ENCODE measurements at places on chromosomes 2 and 18. TPM values are rescaled to one million over a fixed set of nuclear protein-coding genes. Genes with fewer than 3 reads are reported as not detected.

The MAPRE3 gene
- total RNA-seq = 4.4 TPM

The ALK gene
- not detected for total RNA-seq

The LINC00305 gene
- not detected for total RNA-seq

The LAMA3 gene
- 0.07 TPM for total RNA-seq

The LYPD1 gene
- total RNA-seq = not detected

The TMX3 gene
- 42.4 TPM for total RNA-seq

The IL1R1 gene
- 20.4 TPM for total RNA-seq

The MAP3K19 gene
- not detected for total RNA-seq

The SULT1C4 gene
- not detected for total RNA-seq

The CCDC68 gene
- total RNA-seq = not detected

The TGFA gene
- 0.58 TPM for total RNA-seq

The FAM228A gene
- total RNA-seq = 0.12 TPM

The TSGA10 gene
- total RNA-seq = 7.0 TPM

DNA sequence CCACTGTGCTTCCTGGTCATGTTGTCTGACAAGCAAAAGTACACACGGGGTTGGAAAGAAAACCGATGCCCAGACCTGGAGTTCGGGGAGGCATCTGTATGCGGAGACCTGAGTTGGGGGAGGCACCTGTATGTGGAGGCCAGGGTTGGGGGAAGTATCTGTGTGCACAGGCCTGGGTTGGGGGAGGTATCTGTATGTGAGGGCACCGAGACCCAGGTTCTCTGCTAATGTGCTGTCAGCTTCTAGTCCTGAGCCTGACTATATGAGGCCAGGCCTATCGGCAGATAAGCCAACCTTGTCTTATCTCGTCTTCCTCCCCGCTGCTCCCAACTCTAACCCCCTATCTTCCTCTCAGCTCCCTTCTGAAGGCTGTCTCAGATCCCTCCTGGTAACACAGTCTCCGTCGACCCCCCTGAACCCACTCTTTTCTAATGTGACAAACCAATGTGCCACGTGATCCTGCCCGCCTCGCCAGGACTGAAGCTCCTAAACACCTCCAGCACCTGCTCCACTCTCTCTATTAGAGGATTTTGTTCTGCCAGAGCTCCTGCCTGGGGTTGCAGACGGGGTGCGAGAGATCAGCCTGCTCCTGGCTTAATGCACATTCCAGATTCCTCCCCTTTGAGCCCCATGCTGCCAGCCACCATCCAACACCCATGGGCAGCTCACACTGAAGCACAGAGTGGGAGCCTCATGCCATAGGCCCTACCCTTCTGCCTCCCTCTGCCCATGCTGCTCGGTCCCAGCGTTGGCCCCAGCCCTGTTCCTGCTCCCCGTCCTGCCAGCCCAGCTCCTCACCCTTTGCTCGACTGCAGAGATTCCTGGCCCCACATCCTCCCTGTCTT is 188.4 kb downstream of the SH3BP4 start:
- DNase-seq = no peak

- DNase-seq = peak; percentile 3
These were observed 78.5 kb downstream of the TPO start for GRCh38 chr2:1491751-1492150.

DNA sequence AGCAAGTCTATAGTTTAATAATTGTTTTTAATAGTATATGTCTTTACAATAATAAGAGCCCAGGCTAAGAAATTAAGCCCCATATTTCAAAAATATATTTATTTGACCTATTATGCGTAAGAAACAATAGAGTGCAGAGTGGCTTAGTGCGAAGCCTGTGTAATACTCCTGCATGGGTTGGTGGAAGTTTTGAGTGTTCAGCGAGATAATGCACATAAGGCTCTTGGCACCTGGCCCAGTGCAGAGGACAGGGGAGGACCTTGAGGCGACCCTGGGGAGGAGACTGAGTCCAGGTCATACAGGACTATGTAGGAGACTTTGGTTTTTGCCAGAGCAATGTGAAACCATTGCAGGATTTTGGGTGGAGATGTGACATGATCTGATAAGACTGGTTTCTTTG is 132.4 kb upstream of the ST6GAL2 start:
- no peak for DNase-seq

DNA sequence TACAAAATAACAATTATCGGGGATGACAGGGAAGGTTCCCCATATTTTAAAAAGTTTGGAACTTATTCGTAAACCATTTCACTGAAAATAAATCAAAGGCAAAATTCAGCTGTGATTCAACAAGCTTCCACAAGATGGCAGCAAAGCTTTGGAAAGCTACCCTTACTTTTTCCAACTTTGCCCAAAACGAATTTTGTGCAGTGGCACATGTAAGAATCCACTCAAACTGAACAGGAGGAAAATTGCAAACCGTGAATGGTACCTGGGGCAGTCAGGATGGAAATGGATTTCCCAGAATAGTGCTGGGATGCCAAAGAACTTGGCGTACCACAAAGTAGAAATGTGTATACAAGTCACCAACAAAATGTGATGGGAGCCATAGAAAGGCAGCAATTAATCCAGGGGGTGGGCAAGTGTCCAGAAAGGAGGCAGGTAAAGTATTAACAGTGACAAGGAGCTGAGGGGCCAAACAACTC is 10.7 kb downstream of the RPL31 start:
- peak; percentile 24 for DNase-seq

DNA sequence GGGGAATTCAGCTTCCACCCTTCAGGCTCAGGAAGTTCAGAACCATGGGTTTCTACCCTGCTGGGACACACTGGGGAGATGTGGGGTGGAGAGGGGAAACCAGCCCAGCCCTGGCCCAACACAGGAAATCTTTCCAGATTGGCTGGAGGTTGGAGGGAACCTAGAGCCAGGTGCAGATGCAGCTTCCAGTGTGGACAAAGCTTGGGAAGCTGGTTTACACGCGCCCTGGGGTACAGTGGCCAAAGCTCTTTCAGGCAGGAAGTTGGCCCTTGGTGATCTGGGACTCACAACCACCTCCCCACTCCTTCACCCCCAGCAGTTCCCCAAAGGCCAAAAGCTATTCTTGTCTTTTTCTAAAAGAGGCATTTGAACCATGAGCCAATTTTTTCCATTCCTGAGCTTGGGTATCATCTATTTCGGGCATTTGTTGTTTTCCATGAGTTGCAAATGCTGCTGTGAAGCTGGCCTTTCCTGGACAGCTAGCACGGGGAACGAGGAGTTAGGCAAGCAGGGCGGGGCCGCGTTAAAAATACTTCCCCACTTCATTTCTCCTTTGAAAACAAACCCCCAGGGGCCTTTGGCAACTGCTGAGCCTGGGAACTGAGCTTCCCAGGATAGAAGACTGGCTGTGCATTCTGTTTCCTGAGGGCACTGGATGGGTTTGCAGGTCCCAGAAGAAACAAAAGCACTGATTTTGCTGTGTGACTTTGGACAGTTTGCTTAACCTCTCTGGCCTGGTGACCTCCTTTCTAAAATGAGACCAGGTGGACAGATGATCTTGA is 3.1 kb upstream of the ARID5A start:
- DNase-seq = no peak

- no peak for DNase-seq
These were observed 481.9 kb downstream of the TMX3 start for GRCh38 chr18:68233018-68233417.

- DNase-seq = no peak
These were observed 33.3 kb downstream of the CFLAR start for GRCh38 chr2:201149064-201149820.

- DNase-seq = no peak
These were observed 285.9 kb downstream of the CTNNA2 start for GRCh38 chr2:79798776-79799175.

DNA sequence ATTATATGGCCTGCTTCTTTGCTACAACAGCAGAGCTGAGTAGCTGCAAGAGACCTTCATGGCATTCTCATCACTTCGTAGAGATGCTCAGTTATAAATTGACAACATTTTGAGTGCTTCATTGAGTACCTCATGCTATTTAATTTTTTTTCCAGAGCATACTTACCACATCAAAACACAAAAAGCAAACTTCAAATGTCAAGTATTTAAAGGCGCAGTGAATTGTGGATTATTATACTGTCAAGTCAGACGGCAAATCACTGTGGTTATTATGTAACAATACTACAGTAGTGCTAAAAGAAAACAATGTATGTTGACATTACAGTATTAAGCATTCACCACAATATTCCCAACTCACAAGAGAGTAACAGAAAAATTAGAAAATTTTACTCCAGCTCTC is 12.5 kb downstream of the ZC3H8 start:
- DNase-seq = no peak

- DNase-seq = no peak
These were observed 231.9 kb upstream of the SIX2 start for GRCh38 chr2:45241061-45241561.

DNA sequence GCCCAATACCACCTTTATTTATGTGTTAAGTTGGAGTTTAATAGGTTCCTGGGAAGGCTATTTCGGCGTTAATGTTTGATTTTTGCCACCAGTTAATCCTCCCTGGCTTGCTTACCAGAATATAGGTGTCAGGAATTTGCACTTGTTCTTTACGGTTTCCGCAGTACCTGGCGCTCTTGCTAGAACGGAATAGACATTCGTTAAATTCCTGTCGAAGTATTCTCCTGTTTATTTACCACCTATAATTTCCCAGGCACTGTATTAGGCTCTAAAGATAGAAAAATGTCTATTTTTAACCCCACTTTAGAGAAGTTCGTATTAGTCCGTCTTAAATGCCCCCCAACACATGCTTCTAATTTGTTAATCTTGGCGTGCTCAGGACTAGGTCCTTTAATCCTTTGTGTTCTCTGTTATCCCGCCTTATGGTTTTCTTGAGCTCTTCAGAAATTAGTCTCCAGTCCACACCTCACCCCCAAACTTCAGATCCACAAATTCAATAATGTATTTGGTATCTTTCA is 575 bp downstream of the CCDC150 start:
- DNase-seq = no peak

- DNase-seq = peak; percentile 43
These were observed 168.5 kb downstream of the DPP4 start for GRCh38 chr2:161905389-161906046.

DNA sequence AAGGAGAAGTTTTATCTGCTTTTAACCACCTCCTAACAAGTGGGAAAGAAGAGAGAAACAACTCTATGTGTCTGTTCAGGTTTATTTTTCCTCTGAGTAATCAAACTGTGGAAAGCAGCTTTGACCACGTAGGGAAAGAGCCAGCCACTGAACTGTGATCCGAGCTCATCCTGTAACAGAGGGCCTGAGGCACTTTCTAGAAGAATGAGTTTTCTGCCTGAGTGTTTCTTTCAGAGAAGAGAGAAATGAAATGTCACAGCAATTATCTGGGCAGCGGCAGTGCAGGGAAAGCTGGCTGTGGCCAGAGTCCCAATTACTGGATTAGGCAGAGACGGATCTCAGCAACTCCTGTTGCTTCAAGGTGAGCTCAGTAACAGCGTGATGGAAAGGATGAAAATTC is 151.9 kb downstream of the CD226 start:
- DNase-seq = no peak

GRCh38 chr2:117702098-117702497 is 112.4 kb upstream of the DDX18 start:
- DNase-seq = no peak

DNA sequence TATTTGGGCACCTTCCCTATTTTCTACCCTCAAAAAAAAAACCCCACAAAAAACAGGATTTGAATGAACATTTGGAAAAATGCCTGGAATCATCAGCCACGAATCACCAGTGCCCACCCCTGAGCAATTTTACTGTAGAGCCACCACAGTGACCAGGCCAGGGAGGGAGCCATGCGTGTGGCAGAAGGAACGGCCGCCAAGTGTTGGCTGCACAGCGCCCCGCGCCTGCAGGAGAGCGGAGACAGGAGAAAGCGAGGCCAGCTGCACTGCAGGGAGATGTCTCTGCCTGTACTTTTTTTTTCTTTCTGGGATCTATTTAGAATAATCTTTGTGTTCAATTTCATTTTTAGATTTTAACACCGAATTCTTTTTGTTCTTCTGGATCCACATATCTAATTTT is 269.3 kb upstream of the RAB12 start:
- no peak for DNase-seq

GRCh38 chr2:198296665-198297308 is 492.4 kb downstream of the PLCL1 start:
- DNase-seq = peak; percentile 67

DNA sequence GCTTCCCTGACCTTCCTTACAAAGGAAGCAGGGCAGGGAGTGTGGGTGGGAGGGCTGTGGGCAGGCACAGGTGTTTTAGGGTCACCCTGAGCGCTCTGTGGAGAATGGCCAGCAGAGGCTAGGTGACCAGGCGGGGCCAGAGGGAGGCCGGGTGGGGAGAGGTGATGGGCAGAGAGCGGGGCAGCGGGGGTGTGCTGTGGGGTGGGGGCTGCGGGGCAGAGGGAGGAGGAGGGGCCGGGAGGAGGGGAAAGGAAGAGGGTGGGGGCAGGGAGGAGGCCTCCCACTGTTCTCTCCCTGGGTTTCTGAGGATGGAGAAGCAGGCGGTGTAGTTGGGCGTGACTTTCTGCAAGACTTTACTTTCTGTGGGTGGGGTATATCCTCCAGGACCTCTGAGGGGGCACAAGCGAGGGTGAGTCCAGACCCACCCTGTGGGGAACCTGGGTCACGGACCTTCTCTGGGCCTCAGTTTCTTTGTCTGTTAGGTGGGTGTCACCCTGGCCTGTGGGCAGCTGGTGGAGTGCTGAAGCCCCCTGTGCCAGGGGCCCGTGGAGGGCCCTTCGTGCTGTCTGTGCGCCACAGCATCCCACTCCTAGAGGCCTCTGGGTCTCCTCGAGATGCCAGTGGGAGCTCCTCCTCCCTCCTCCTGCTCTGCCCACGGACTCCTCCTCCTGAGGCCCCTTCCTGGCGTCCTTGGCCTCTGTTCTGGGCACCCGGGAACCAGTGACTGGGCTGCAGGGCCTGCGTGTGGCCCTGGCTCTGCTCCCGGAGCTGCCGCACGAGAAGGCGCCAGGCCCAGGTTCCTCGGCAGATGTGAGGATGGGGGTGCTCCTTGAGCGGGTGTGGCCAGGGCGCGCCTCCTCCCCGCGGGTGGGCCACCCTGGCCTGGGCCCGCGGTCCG is 6.3 kb upstream of the NEU4 start:
- DNase-seq = peak; percentile 8

- no peak for DNase-seq
These were observed 96.4 kb downstream of the ITGB1BP1 start for GRCh38 chr2:9326975-9327374.

- DNase-seq = no peak
These were observed 73.4 kb downstream of the MARCHF4 start for GRCh38 chr2:216298719-216299495.

DNA sequence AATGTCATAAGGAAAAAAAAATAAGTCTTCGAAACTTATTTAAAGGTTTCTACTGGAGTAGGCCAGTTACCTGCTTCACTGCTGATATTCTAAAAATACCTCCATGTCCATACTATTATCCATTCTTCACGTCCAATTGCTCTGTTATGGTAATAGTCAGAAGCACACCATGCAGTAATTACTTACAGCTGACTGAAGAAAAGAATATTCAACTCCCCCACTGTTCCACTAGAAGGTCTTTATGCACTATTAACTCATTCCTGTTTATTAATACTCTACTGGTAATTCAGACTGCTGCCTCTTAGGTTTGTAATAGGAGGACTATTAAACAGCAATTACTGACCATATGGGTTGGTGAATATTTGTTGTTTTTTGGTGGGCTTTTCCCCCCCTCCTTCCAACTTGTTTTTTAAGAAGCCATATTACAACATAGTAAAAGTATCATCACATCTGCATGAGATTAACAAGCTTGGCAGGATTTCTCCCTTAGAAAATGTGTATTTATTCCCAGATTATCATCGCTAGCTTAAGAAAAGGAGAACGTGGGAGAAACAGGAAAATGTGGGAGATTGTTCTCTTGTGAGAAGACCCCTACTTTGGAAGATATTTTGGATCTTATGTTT is 806.4 kb upstream of the FANCL start:
- no peak for DNase-seq
